T-helper 2 cell (primary cell): ENCODE measurements at places on chromosomes 6 and 20.

DNA sequence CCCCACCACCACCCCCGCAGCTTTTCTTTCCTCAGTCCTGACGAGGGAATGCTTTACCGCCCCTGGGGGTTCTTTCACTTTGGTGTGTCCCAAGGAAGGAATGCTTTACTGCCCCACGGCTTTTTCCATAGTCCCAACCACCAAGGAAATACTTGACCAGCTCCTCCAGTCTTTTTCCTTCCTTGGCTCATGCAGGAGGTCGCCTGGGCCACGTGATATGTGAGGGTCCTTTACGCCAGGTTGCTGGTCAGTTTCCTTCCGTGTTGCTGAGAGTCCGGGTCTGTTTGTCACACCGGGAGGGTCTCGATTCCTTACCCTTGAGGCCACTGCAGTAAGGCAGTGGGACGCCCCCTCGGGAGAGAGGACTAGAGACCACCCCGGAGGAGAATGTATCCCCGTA lies 58.9 kb upstream of the CDH4 start:
- DNase-seq = no peak

DNA sequence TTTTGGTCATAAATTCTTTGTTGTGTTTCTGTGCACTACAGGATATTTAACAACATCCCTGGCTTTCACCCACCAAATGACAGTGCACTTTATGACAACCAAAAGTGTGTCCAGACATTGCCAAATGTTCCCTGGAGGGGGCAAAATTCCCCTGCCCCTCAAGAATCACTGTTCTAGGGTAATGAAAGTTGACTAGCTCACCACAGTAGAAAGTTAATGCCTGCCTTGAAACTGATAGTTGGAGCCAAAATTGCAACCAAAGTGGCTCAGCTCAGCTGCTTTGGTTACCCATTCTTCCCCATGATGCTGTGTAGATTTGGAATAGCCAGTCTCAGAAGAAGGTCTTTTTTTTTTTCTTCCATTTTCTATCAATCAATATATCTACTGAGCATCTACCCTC lies 150.6 kb downstream of the RALGAPA2 start:
- DNase-seq = no peak

GRCh38 chr6:105077596-105078385 lies 102.0 kb downstream of the POPDC3 start:
- DNase-seq = peak; percentile 24

DNA sequence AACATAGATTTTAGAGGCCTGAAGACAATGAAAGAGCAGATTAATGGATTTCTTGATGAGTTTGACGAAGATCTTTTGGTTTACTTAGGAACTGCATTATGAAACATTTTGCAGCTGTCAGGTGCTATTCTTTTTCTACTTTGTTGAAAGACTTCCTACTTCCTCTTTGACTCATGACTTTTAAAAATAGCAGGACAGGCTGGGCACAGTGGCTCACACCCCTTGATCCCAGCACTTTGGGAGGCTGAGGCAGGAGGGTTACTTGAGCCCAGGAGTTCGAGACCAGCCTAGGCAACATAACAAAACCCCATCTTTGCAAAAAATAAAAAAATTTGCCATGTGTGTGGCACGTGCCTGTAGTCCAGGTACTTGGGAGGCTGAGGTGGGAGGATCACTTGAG lies 52.0 kb downstream of the ITCH start:
- no peak for DNase-seq

DNA sequence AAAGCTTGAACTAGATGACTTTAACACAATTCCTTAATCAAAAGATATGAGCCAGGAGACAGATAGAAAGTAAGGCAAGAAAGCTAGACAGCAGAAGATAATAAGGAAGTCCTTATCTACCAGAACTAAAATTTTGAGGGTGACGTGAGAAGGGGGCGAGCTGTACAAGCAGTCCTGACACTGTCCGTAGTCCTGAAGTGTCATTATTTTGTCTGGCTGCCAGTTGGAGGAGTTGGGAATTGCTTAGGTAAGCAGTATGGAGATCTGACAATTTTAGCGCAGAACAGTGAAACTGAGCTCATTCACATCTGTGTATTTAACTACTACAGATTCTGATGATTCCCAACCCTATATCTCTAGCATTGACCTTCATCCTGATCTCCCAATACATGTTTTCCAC lies 25.8 kb upstream of the CEP85L start:
- no peak for DNase-seq

- no peak for DNase-seq
Measured at GRCh38 chr6:14974792-14975470, 270.9 kb upstream of the JARID2 start.

DNA sequence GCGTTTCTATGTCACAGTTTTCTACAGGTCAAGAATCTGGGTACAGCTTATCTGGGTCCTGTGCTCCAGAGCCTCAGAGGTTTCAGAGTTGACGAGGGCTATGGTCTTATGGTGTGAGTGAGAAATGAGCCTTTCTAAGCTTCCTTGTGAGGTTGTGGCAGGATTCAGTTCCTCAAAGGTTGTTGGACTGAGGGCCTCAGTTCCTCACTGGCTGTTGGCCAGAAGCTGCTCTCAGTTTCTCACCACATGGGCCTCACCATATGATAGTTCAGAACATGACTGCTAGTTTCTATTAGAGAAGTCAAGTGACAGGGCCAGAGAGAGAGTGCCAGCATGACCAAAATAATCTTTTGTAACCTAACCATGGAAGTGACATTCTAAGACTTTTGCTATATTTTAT lies 96.1 kb downstream of the NUS1 start:
- DNase-seq = no peak

- DNase-seq = no peak
Measured at GRCh38 chr6:157946865-157947532, 34.7 kb upstream of the SYNJ2 start.

DNA sequence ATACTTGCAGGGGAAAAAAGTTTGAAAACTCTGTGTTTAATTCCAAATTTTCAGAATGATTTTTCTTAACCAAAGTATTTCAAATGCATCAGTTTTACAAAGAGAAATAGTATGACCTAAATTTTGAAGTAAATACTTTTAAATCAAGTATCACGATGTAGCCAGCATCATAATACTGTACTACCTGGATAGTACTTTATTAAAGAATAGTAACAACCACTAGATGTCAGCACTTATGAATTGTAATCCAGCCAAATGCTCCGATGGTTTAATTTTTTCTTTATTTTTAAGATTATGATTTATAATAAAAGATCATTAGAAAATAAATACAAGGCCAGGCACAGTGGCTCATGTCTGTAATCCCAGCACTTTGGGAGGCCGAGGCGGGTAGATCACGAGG lies 37.2 kb upstream of the HACE1 start:
- DNase-seq = no peak

- DNase-seq = no peak
Measured at GRCh38 chr20:49477200-49477599, 5.3 kb downstream of the KCNB1 start.

GRCh38 chr6:124430740-124431318 lies 531.4 kb upstream of the RNF217 start:
- DNase-seq = no peak

DNA sequence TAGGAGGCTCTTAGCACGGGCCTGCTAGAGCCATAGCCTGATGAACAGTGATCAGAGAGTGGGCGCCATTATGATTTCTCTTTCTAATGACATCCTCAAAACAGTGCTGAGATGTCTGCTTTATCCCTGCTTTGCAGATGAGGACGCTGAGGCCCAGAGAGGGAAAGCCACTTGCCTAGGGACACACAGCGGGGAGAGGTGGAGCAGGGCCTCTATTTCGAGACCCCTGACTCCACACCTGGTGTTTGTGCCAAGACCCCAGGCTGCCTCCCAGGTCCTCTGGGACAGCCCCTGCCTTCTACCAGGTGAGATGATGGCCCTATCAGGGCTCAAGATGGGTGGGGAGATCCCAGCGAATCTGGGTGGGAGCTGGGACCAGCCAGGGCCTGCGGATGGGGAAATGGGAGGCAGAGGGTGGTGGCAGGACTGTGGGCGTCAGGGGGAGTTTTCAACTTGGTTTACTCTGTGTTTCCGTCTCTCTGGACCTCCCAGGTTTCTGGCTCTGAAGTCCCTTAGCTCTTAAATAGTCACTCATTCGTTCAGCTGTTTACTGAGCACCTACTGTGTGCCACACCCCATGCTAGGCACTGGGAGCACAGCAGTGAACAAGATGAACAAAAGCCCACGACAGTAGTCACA lies 36.7 kb downstream of the SRC start:
- no peak for DNase-seq

- DNase-seq = no peak
Measured at GRCh38 chr20:50877232-50877743, 53.9 kb downstream of the ADNP start.

DNA sequence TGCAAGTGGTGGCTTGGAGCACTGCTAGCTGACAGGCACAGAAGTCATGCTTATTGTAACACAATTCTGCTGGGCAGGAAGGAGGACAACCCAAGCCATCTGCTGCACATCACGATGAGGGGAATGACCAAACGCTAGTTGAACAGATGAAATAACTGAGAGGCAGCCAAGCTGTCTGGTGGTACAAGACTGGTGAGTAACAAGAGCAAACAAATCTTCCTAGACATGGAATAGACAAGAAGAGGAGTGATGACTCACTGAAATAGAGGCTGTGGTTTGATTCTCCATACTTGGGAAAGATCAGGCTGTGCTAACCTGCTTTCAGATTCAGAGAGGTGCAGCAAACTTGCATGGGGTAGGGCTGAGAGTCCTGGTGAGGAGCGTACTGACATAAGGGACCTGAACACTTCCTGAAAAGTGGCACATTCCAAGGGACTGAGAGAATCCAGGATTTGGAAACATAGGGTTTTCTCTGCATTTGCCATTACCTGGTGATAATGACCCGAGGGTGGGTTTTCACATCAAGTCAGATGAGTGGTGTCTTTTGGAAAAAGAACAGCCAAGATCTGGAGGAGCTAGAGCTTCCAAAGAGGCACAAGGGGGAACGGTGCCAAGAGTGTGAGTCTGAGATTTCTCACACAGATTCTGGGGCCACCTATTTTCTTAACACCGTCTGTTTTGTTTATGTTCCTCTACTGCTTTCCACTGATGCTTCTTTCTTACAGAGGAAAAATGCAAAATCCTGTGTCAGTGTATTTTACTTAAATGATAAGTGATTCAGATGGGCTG lies 60.0 kb downstream of the PRL start:
- no peak for DNase-seq

DNA sequence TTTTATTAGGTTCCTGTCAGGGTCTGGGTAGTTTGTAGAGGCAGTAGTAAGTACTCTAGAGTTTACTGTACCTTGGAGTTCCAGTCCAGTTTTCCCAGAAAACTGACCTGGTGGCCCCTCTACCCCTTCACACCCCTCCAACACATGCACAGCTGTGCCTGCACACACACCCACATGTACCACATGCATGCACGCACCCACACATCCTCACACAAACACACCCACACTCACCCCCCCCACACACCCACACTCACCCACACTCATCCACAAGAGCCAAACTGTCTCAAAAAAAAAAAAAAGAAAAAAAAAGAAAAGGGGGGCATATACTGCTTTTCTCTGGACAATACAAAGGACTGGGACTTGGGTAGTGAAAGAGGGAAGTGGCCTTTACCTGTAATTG lies 570.5 kb downstream of the QKI start:
- DNase-seq = no peak

GRCh38 chr6:20876036-20876435 lies 341.8 kb downstream of the CDKAL1 start:
- no peak for DNase-seq

- DNase-seq = no peak
Measured at GRCh38 chr20:39108746-39109145, 146.6 kb downstream of the DHX35 start.

- DNase-seq = no peak
Measured at GRCh38 chr20:61829526-61829925, 236.2 kb downstream of the TAF4 start.

- DNase-seq = no peak
Measured at GRCh38 chr6:134082191-134082590, 29.8 kb upstream of the SLC2A12 start.

GRCh38 chr6:107652526-107653182 lies 162.7 kb downstream of the SOBP start:
- DNase-seq = no peak

GRCh38 chr20:40896814-40897700 lies 131.6 kb upstream of the TOP1 start:
- DNase-seq = no peak

GRCh38 chr6:110018486-110018885 lies 40.4 kb downstream of the GPR6 start:
- DNase-seq = no peak

GRCh38 chr20:19778404-19778803 lies 20.3 kb downstream of the RIN2 start:
- DNase-seq = no peak

DNA sequence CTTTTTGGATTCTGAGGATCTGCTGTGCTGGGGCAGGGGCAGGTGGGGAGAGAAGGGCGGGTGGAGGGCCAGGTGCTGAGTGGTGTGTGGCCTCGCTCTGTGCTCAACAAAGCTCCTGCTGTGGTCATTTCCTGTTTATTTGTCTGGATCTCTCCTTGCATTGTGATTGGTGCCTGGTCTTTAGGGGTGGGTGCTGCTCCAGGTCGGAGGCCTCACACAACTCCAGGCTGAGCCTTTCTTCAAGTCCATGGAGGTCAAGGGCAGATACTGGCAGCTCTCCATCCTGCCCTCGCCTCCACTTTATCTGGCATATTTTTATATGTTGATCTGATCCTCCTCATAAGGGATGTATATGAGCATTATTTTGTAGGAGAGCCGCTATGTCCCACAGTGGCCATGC lies 36.2 kb downstream of the HLA-F start:
- no peak for DNase-seq

- DNase-seq = no peak
Measured at GRCh38 chr20:63497946-63498935, 642 bp downstream of the EEF1A2 start.

DNA sequence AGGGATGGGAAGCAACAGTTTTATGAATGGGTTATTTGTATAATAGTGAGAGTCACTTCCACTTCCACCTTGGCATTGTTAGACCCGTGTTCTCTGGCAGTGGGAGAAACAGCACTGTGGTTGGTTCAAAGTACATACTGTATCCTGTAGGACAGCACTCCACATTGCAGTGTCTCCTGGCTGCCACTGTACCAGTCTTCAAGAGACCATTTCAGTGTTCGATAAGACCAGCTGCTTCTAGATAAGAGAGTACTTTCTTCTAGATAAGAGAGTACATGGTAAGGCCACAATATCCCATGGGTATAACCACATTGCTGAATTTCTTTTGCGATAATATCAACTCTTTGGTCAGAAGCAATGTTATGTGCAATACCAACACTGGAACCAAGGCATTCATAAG lies 28.8 kb downstream of the FITM2 start:
- no peak for DNase-seq

GRCh38 chr6:35302604-35303241 lies 5.1 kb downstream of the DEF6 start:
- peak; percentile 80 for DNase-seq
